H9 (cell line): ENCODE measurements at places on chromosomes 13 and 19. TPM values are rescaled to one million over a fixed set of nuclear protein-coding genes. Genes with fewer than 3 reads are reported as not detected.

ZNF808 gene
- 33.7 and 35.7 TPM in 2 replicates for total RNA-seq

MIR17HG gene
- total RNA-seq, result 35.7 and 38.7 TPM in 2 replicates

PLPPR3 gene
- total RNA-seq, result 57.9 and 61.2 TPM in 2 replicates

PTH2 gene
- total RNA-seq, result 0.92 and 0.96 TPM in 2 replicates

PRPF31 gene
- 82.1 and 84.4 TPM in 2 replicates for total RNA-seq

MAP2K2 gene
- total RNA-seq, result 167 and 169 TPM in 2 replicates

ADGRE2 gene
- total RNA-seq, result 1.2 and 1.4 TPM in 2 replicates

SBK2 gene
- 2.5 and 2.8 TPM in 2 replicates for total RNA-seq

CERS1 gene
- 19.3 and 20.3 TPM in 2 replicates for total RNA-seq

ONECUT3 gene
- 0.04 and 0.07 TPM in 2 replicates for total RNA-seq

SMIM7 gene
- total RNA-seq, result 74.2 and 77.6 TPM in 2 replicates

CLEC11A gene
- 3.8 and 3.9 TPM in 2 replicates for total RNA-seq

MFSD12 gene
- total RNA-seq, result 51.5 and 58.8 TPM in 2 replicates

DAND5 gene
- 0.11 and 0.13 TPM in 2 replicates for total RNA-seq

KRTDAP gene
- total RNA-seq, result 0.87 and 1.3 TPM in 2 replicates

THSD1 gene
- 0.22 and 0.26 TPM in 2 replicates for total RNA-seq

KL gene
- total RNA-seq, result not detected in 2 replicates

PEG3 gene
- not detected in 2 replicates for total RNA-seq

ZNF491 gene
- total RNA-seq, result 0.61 and 0.77 TPM in 2 replicates

CD79A gene
- 0.22 and 0.39 TPM in 2 replicates for total RNA-seq

VSTM2B gene
- total RNA-seq, result 0.29 and 0.31 TPM in 2 replicates

ZNF417 gene
- total RNA-seq, result 22.1 and 22.2 TPM in 2 replicates

CGB8 gene
- total RNA-seq, result 0.39 TPM in 1 of 2 replicates, not detected in the other

CDX2 gene
- not detected in 2 replicates for total RNA-seq

HMG20B gene
- total RNA-seq, result 58.1 and 58.9 TPM in 2 replicates
